OCI-M1 (cell line): ENCODE measurements at places on chromosomes 6 and 20.

- no peak for DNase-seq
Observed at GRCh38 chr6:53119349-53119748, 29.3 kb downstream of the GCM1 start.

DNA sequence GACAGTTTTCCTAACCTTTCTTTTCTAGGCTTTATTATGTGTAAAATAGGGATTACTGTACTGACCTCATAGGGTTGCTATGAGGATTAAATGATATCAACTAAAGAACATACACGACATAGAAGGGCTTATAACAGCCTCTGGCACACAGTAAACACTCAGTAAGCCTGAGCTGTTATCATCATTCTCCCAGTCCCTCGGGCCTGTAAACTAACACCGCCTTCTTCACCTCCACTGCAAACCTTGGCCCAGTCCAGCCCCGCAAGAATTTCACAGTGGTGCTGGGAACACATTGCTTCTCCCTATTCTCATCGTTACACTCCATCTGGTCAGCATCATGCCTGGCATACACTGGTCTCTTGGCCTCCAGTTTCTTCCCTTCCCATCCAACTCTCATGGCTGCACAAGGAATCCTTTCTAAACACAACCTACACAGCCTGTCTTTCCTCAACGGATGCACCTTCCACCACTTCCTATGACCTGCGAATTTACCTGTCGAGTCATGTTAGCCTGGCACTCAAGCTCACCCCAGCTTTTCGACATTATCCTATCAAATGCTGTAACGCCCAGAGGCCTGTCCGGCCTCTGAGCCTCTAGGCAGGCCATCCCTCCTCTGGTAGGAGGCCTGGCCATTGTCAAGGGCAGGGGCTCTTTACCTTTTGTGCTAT is 92.1 kb downstream of the FYN start:
- no peak for DNase-seq

GRCh38 chr6:35519313-35520015 is 6.8 kb upstream of the TULP1 start:
- DNase-seq, result no peak

- DNase-seq, result no peak
Observed at GRCh38 chr20:23150304-23151007, 64.3 kb upstream of the CD93 start.
